ENCODE measurements at places on chromosomes 7 and 10. TPM values are rescaled to one million over a fixed set of nuclear protein-coding genes. Genes with fewer than 3 reads are reported as not detected.

The TMEM270 gene
- total RNA-seq, result not detected

The TIAL1 gene
- 40.9 TPM for total RNA-seq

The FRMD4A gene
- total RNA-seq, result 56.7 TPM

The TMEM236 gene
- under 0.01 TPM for total RNA-seq

The HTR5A gene
- total RNA-seq, result not detected

The PRDX3 gene
- total RNA-seq, result 120 TPM

The ABCB8 gene
- 36.4 TPM for total RNA-seq

The DBF4 gene
- total RNA-seq, result 31.1 TPM

The TCAF1 gene
- total RNA-seq, result 66.7 TPM

- no peak for DNase-seq
Observed at GRCh38 chr7:48610705-48611104, 313.6 kb upstream of the CDC14C start.

- DNase-seq, result peak; percentile 17
Observed at GRCh38 chr10:124558339-124559321, 97.0 kb downstream of the LHPP start.

GRCh38 chr10:4243651-4244050, 458.6 kb upstream of the KLF6 start:
- peak; percentile 100 for DNase-seq

- DNase-seq, result no peak
Observed at GRCh38 chr7:129789000-129789399, 163.8 kb downstream of the UBE2H start.

DNA sequence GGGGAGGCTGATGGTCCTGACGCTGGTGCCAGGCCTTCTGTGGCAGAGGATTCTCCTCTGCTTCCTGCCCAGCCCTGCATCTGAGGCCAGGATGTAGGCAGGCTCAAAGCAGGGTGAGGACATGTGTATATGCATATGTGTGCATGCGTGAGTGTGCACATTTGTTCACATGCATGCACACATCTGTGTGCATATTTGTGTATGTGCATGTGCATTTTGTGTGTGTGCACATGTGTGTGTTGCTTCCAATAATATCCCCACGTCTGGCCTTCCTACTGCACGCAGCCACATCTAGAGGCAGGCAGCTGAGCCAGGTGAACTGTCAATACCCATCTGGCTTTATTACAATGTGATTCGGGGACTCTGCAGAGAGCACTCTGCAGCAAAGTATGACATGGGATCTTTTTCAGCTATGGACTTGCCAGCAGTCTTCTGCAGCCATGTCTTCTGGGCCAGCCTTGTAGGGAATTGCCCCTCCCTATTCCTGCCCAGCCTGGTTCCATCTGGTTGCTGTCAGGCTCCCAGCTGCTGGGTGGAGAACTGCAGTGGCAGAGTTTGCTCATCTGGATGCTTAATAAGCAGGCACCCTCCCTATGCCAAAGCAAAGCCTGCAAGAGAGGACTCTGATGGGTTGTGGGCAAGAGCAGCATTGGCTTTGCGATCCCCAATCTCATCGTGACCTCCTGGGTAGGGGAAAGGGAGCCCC, 140.7 kb downstream of the PFKFB3 start:
- no peak for DNase-seq

- DNase-seq, result no peak
Observed at GRCh38 chr10:107164992-107165391, 486 bp upstream of the SORCS1 start.

- DNase-seq, result peak; percentile 46
Observed at GRCh38 chr7:50822110-50822509, 39.4 kb upstream of the GRB10 start.

- DNase-seq, result no peak
Observed at GRCh38 chr10:1187151-1187854, 131.1 kb downstream of the WDR37 start.

DNA sequence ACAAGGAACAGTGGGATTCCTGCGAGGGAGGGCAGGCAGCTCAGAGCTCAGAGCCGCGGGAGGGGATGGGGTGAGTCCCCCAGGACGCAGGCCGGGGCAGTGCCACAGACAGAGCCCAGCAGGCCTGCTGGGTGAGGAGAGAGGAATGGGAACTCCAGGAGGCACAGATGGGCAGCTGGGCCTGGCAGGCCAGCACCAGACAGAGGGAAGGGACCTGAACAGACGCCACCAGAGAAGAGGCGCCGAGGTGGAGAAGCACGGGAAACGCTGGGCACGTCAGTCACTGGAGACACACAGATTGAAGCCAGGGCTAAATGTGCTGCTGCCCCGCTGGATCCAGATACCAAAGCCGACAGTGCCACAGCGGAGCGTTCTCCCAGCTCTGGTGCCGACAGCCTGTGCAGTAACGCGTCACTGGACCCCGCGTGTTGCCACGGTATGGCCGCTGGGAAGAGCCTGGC, 225.8 kb downstream of the MAD1L1 start:
- DNase-seq, result no peak

GRCh38 chr10:59808896-59809643, 55.8 kb upstream of the MRLN start:
- peak; percentile 48 for DNase-seq

DNA sequence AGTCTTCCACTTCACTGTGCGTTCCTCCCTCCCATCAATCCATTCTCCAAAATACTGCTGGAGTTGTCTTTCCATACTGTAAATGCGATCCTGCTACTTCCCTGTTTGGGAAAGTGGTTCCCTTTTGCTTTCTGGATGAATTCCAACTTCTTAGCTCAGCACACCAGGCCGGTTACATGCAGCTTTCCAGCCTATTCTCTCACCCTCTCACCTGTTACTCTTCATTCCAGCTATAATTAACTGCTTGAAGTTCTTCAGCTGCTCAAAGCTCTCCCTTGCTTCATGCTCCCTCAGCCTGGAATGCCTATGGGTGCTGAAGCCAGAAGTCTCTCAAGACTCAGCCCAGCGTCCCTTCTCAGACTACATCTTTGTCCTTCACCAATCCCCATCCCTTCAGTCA, 6.0 kb upstream of the ZNRF2 start:
- DNase-seq, result no peak

DNA sequence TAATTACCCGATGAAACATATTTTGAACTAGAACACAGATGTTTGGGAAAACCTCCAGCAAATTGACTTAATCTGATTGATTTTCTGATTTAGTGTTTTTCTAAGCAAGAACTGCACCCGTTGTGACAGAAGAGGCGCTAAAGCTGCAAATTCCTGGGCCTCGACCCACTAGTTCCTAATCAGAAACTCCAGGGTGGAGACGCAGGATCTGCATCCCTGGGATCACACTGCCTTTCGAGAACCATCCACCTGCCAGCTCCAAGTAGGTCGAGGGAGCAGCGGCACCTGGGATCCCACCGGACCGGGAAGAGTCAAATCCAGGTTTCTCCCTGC, 136.8 kb upstream of the CDCA7L start:
- DNase-seq, result no peak

DNA sequence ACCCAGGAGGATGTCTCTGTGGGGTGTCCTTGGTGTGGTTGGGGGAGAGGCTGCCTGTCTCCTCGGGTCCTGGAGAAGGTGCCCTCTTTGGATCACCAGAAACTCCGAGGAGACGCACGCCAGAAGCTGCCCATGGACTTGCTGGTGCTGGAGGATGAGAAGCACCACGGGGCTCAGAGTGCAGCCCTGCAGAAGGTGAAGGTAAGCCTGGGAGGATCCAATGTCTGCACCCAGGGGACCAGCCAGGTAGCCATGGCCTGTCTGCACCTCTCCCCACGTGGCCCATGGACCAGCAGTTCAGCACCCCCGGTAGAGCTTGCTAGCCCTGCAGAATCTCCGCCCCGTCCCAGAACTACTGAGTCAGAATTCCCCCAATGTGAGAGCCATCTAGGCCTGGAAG, 5.1 kb downstream of the ANKRD2 start:
- no peak for DNase-seq

GRCh38 chr7:33773053-33773452, 132.3 kb upstream of the BMPER start:
- DNase-seq, result peak; percentile 14

- no peak for DNase-seq
Observed at GRCh38 chr10:79496896-79497295, 15.4 kb upstream of the EIF5AL1 start.

DNA sequence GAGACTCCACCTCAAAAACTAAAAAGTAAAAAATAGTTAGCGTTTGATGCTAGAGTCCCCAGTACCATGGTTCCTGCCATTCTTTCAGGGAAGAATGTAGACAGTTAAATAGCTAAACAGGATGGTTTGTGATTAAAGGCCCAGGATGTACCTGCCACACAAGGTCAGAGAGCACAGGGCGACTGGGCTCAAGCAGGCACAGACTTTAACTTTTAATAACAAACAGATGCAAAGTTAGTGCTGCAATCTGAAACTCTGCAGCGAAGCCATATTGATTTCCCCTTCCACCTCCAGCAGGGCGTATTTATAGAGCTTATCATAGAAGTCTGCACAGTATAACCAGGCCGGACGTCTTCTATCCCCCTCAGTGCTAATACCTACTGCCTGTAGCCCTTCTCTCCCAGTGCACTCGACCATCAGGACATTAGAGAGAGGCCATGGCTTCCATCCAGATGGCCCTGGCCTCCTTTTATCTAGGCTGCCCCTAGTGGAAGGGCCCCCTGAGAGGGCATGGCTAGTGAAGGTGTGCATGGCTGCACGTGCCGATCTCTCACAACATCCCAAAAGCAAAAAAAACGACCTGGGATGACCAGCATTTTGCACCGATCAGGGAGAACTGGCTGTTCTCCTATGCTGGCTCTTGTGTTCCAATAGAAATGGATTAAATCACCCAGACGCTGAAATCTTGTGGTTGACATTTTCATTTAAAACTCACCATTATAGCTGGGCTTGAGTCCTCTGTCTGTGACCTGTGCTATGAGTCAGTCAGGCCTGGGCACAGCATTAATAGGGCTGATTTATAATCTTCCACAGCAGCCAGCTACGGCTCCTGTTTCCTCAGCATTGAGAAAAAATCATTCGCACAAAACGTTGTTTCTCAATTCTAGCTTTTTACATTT, 7.6 kb upstream of the BAG3 start:
- peak; percentile 71 for DNase-seq

Data from fibroblast of villous mesenchyme (primary cell).